Astrocyte of the hippocampus (primary cell): ENCODE measurements at places on chromosomes 16 and 17.

DNA sequence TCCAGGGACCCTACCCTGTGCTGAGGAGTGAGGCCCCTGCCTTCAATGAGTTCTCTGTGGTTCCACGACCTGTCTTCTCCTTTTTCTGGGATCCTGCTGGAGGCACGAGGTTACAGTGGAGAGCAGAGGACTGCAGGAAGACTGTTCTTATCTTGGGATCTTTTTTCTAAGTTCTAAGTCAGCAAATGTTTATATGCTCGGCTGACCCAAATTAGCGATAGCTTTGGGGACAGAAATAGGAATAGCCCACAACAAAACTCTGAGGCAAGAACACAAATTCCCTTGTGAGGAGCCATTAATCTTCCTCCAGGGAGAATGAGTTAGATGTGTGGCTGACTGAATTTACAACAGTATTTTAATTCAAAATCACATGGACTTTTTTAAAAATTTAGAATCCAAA, 46.7 kb downstream of the MYOCD start:
- DNase-seq, result no peak

DNA sequence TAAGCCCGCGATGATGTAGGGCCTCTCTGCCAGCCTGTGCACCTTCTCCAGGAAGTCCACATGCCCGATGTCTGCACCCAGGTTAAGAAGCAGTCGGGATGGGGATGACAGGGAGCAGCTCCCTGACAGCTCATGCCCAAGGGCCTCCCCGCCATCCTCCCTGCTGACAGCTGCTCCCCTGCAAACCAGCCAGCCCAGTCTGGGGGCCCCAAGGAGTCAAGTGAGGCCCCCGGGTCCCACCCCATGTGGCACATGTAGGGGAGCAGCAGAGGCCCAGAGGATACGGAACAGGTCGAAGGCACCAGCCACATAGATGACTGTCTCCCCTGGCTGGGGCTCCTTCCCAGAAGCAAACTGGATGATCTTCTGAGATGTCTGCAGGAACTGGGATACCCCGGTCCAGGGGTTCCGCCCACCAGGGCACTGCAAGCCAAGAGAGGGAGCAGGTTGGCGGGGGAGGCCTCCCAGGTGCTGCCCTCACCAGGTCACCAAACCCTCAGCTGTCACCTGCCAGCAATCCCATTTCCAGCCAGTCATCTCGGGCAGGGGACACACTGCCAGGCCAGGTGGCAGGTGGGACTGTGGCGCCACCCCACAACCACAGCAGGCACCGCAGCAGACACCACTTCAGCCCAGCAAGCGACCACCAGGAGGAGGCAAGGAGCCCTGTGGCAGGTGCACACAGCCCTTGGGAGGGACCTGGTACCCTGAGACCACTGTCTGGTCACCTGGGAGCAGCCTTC, 4.6 kb downstream of the PCYT2 start:
- DNase-seq, result no peak

GRCh38 chr17:41814195-41814594, 1.4 kb downstream of the FKBP10 start:
- DNase-seq, result peak; percentile 42

GRCh38 chr16:30926937-30927788, 3.8 kb downstream of the FBXL19 start:
- DNase-seq, result no peak

GRCh38 chr16:23174622-23175021, 7.9 kb upstream of the SCNN1G start:
- DNase-seq, result peak; percentile 55

GRCh38 chr16:6682142-6682811, 650.4 kb upstream of the RBFOX1 start:
- peak; percentile 9 for DNase-seq

GRCh38 chr17:42185621-42185930, 324 bp upstream of the HCRT start:
- no peak for DNase-seq

- peak; percentile 52 for DNase-seq
Measured at GRCh38 chr16:50303041-50303604, 36.8 kb downstream of the ADCY7 start.

DNA sequence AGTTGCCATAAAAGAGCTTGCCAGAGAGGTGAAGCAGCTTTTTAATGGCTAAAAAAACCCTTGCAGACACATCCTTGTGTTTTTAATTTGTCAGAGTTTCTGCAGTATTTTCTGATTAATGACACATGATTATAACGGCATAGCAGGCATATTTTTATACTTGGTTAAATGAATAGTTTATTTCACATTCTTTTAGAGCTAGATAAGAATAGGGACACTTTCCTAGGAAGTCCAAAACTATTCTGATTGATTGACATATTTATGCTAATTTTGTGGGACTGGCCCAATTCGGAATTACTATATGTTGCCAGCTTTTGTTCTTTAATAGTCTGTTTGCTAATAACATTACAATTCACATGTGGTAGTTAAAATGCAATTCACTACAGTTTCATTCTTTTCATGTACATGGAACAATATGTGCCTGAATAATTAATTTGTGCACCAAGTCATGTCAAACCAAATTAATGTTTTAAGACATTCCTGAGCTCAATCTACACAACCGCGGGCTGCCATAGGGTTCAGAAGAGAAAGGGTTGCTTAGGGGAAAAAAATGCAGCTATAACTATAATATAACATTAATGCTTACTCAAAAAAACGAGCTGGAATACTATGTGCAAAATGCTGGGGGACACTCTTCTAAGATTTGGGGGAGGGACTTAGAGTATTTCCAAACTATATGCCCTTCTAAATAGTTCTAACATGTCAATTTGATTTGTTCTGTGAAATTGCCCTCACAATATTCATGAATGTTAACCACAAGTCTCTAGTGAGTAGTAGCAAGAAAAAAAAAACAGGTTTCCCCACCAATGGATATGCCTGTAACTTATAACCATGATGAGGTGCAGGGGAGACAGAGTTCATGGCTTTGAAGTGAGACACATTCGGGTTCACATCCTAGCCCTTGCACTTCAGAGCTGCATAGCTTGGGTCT, 305.4 kb downstream of the CEP112 start:
- peak; percentile 31 for DNase-seq

DNA sequence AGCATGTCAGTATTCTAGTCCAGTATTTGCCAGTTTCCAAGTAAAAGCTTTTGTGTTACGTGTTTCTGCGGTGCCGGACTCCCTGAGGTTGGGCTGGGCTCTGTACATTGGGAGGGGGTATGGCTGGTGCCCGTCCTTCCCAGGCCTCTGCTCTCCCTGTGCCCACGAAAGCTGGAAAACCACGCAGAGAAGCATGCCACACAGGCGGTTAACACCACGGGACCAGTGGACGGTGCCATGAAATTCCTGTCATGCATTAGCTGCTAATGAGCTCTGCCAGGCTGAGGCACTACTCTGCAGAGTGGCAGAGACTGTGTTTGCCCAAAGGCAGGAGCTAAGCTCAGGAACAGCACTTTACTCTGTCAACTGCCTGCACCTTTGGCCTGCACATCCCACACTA, 8.1 kb downstream of the SMIM5 start:
- DNase-seq, result peak; percentile 35

- DNase-seq, result no peak
Measured at GRCh38 chr17:45104907-45105624, 27.2 kb downstream of the PLCD3 start.

DNA sequence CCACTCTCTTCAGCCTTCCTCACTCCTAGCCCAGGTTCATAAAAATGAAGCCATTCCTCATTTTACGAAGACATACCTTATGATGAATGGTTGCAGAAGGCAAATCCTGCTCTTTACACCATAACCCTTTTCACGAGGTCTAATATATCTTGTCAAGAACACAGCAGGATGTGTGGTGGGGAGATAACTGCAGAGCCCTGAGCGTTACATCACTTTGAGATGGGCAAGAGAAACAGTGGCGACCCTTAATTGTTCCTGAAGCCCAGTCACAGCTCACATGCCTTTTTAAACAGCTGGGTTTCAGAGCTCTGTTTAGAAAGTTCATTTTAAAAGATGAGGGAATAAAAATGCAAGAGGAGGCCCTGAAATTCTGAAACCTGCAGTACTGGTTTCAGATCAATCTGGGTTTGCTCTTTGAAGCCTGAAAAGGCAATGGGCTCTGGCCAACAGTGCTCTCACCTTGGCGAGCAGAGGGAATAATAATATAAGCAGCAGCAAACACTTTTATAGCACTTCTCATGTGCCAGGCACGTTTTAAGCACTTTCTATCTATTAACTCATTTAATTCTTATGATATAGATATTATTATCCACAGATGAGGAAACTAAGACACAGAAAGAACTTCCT, 2.9 kb downstream of the FAM117A start:
- no peak for DNase-seq

DNA sequence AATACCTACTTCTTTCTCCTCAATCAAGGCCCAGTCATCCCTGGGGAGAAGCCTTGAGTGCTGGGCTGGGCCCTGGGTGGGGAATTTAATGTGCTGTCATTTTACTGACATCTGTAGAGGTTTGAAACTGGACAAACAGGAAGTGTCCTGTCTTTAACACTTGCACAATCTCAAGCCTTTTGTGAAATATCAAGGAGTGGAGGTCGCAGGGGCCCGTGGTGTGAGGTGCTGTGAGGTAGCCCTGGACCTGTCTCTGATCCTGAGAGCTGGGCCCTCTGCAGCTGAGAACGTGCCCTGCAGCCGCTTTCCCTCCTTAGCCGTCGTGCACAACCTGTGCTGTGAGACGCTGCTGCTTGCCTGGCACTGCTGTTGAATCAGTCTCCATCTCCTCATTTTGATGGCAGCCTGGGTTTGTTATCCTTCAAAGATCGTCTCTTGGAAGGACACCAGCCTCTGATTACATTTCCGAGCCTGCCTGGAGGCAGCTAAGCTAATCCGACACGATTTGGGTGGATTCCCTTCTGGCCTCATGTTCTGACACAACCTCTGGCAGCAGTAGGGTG, 29.9 kb downstream of the SMARCE1 start:
- no peak for DNase-seq

GRCh38 chr17:3298260-3298659, at the start of gene OR3A1:
Gene OR3A1, minus strand, starts transcription at chr17:3298360. Its CDS starts 5,778 bp downstream, at chr17:3292582.
- DNase-seq, result no peak

DNA sequence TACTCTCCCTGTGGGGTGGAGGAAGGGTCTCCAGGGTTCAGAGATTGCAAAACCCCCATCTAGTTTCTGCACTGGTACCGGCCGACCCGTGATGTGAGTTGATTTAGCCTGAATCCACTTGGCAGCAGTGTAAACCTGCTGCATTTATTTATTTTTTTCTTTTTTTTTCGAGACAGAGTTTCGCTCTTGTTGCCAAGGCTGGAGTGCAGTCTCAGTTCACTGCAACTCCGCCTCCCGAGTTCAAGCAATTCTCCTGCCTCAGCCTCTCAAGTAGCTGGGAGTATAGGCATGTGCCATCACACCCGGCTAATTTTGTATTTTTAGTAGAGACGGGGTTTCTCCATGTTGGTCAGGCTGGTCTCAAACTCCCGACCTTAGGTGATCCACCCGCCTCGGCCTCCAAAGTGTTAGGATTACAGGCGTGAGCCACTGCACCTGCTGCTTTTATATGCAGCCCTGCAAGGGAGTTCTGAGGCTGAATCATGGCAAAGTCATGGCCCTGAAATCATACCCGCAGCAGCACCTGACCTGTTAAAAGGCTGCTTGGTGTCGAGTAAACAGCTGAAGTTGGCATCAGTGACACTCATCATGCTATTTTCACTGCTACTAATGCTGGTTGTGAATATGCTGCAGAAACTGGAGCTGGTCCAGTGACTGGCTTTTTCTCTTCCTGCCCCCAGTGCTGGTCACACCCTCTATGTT, 21.4 kb downstream of the DEXI start:
- DNase-seq, result no peak

GRCh38 chr16:21277927-21278706, at the start of gene CRYM:
Gene CRYM, minus strand, starts transcription at chr16:21278290. Its CDS starts 39 bp downstream, at chr16:21278251.
- DNase-seq, result peak; percentile 64

GRCh38 chr16:50683689-50684374, 2.7 kb upstream of the SNX20 start:
- DNase-seq, result no peak

DNA sequence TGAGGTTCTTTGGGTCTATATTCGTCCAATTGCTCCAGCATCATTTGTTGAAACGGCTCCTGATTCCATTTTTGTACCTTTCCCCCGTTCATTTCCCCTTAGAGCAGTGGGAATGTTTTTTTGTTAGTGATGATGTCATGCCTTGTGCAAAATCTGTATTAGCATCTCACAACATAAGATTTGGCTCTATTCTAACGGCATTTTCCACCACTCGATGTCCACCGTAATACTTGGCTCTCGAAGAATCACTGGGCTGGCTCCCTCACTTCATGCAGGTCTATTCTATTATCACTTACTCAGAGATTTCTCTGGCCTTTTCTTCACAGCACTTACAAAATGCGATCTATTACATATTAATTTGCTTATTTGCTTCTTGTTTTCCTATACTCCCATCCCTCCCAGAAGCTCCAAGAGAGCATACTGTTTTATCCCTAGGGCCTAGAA, 571 bp upstream of the NME1 start:
- no peak for DNase-seq

- peak; percentile 84 for DNase-seq
Measured at GRCh38 chr17:79988185-79988971, 47.3 kb downstream of the TBC1D16 start.

GRCh38 chr16:25184771-25185170, 32.0 kb upstream of the AQP8 start:
- no peak for DNase-seq

DNA sequence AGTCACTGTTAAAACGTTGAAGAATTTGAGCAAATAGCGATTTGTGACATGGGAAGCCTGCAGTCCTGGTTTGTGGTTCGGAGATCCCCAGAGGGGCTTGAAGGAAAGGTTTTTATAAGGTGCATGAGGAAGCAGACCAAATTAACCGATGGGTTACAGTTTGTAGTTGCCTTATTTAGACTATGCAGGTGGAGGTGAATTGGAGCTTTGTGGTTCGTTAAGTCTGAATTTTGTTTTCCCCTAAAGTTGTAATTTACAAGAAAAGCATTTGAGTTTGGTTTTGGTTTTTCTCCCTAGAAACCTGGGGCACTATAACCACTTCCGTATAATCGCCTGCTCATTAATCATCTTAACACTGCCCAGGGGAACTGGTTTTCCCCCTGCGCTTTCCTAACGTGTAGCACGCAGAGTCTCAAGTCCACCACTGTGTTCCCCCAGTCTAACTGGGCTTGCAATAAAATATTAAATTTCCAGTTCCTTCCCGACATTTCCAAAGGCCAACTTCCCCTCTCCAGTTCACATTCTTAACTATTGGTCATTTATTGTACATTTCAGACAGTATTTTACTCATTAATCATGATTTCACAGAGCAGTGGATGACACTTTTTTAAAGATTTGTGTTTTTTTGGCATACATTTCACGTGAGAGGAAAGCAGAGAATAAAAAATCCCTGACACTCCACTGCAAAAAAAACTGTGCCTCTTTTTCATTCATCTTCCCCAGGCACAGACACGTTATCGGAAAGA, 932 bp downstream of the ZNF267 start:
- DNase-seq, result peak; percentile 58

DNA sequence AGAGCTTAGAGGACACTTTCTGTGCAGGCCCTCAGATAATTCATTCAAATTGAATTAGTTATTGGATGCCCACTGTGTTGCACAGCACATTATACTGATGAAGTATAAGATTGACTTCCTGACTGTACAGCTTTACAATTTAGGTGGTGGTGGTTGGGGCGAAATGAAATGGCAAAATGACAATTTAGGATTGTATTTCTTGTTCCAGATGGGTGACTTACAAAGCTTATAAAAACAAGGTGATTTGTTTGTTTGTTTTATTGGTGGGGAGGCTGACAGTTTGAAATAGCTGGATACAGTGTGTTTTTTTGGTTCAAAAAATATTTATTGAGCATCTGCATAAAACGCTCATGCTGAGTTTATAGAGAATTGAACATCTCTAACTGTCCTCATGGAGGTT, 1.6 kb downstream of the MAP2K4 start:
- DNase-seq, result no peak

GRCh38 chr16:28845293-28845692, 855 bp downstream of the TUFM start:
- DNase-seq, result peak; percentile 42
